LHCN-M2 (cell line): ENCODE measurements at places on chromosomes 16 and 17. TPM values are rescaled to one million over a fixed set of nuclear protein-coding genes. Genes with fewer than 3 reads are reported as not detected.
A peak's percentile ranks its signal among the peaks of the same experiment; 100 is the strongest.

DNA sequence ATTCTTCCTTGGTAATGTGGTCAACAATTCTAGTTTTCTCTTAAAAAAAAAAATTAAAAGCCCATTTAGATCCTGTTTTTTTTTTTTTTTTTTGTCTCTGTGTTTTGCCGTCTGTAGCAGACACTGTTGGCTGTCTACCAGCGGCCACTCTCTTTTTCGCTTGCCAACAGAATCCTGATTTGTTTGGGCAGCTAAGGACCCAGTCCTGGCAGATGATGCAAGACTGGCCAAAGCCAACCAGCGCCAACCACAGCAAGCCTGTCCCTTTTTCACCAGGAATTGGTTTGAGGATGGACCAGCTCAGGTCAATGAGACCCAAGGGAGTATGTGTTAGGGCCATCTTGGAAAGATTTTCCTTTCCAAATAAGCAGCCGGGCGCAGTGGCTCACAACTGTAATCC is 28.2 kb downstream of the ST3GAL2 start:
- no peak for DNase-seq

- DNase-seq, result peak; percentile 72
Observed at GRCh38 chr17:4565209-4566141, 5.1 kb upstream of the GGT6 start.

GRCh38 chr17:2312736-2313135 is 9.0 kb downstream of the SRR start:
- DNase-seq, result no peak

- peak; percentile 89 for DNase-seq
Observed at GRCh38 chr16:56481468-56482122, 30.2 kb downstream of the OGFOD1 start.

DNA sequence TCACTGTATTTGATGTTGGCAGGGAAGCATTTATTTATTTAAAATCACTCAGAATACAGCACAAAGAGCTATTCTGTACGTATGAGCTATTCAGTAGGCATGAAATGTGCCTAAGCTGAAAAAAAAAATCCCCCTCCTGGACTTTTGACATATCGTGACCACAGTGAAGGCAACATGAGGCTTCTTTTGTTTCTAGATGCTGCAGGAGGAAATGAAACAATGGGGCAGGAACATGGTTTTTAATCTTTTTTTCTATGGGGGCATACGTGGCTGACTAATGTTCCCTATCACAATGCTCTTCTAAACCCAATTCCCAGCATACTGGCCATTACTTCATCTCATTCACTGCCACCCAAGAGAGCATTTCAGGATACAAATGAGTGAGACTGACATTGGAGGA is 191.0 kb upstream of the PMFBP1 start:
- no peak for DNase-seq

MCRIP2 gene
- 19.7 and 20.2 TPM in 2 replicates for total RNA-seq

KRT36 gene
- not detected in 2 replicates for total RNA-seq
